ENCODE measurements at places on chromosomes 7 and 10.

DNA sequence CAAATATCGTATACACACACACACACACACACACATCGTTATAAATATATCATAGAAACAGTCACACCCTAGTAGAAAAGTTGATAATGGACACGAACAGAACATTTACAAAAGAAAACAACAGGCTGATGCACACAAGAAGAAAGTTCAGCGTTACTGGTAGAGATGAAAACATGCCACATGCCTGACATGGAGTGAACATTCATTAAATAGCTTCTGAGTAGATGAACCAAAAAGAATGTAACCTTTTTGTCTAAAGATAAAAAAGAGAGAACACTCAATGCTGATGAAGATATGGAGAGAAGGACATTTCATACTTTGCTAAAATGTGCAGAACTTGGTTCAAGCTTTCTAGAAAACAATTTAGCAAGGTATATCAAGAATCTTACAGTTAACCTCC, 173.4 kb upstream of the KLF14 start:
- peak overlapping the region; percentile 41 for H3K4me3 ChIP-seq
- peaks cover 59% of the 10 kb centered on the region for H3K4me1 ChIP-seq
- H3K27me3 ChIP-seq, result no peaks in the 10 kb centered on the region
- H3K27ac ChIP-seq, result peak overlapping the region; percentile 99

GRCh38 chr10:94011296-94011695, 17.6 kb downstream of the PLCE1 start:
- no peak for DNase-seq
- H3K27ac ChIP-seq, result no peak overlapping the region
- H3K4me3 ChIP-seq, result no peak overlapping the region
- H3K27me3 ChIP-seq, result no peaks in the 10 kb centered on the region
- peaks cover 14% of the 10 kb centered on the region for H3K4me1 ChIP-seq

DNA sequence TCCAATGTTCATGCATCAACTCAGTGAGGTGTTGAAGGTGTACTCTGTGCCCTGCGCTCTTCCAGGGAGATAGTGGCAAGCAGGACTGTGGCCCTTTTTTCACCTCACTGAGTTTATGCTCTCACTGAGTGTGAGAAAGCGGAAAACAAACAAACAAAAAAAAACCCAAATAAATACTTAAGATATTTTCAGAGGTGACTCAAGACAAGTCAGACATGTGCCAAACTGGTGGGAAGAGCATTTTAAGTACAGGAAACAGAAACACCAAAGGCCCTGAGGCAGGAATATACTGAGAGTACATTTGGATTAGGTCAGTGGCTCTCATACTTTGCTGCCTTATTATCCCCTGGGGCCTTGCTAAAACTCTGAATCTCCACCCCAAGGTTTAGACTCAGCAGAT, 111.9 kb upstream of the IGFBP3 start:
- peak; percentile 26 for DNase-seq
- no peaks in the 10 kb centered on the region for H3K36me3 ChIP-seq
- H3K4me3 ChIP-seq, result no peak overlapping the region
- no peaks in the 10 kb centered on the region for H3K4me1 ChIP-seq

DNA sequence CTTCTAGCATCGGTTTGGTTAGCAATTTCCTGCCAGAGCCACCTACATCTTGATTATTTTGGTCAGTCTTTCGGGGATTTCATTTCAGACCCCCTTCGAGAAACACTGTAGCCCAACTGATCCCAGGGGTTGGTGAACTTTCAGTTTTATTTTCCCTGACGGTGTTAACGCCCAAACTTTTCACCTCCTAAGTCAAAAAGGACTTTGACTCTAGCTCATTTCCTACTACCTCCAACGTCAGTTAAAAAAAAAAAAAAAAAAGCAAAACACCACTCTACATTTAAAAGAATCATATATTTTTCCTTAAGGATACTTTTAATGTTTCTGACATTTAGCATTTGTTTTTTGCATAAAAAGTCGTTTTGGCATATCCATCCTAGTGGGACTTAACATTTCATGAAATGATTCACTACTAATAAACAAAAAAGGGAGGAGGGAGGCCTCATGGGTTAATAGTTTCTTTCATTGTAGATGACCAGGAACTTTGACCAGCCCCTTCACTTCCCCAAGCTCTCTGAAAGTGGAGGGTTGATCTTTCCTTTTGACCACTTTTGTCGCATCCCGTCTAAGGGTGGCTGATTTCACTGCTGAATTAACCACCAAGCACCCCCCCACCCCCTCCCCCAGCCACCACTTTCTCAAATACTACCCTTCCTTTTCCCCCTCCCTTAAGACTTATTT, 764 bp upstream of the TCF7L2 start:
- H3K4me3 ChIP-seq, result peak overlapping the region; percentile 31
- H3K27me3 ChIP-seq, result no peaks in the 10 kb centered on the region
- peak overlapping the region; percentile 20 for H3K27ac ChIP-seq
- no peaks in the 10 kb centered on the region for H3K36me3 ChIP-seq
- peaks cover 11% of the 10 kb centered on the region for H3K4me1 ChIP-seq

- peak; percentile 54 for DNase-seq
- H3K27ac ChIP-seq, result no peak within 1 kb of the TSS
- H3K4me3 ChIP-seq, result peak within 1 kb of the TSS; percentile 78
- no peaks in the 10 kb centered on the region for H3K36me3 ChIP-seq
Observed at GRCh38 chr10:5977471-5978229, at the start of gene IL15RA. Gene IL15RA (minus strand): TSS chr10:5977543. CDS start chr10:5977492, 51 bp downstream.

- no peaks in the 10 kb centered on the region for H3K27me3 ChIP-seq
- no peak for DNase-seq
- no peaks in the 10 kb centered on the region for H3K36me3 ChIP-seq
- no peak overlapping the region for H3K4me3 ChIP-seq
- H3K27ac ChIP-seq, result no peak overlapping the region
- H3K4me1 ChIP-seq, result peaks cover 25% of the 10 kb centered on the region
Observed at GRCh38 chr7:151254316-151254715, 5.8 kb upstream of the SMARCD3 start.

Data from astrocyte (in vitro differentiated cells and primary cell).